ENCODE measurements at places on chromosomes 16 and 17.

DNA sequence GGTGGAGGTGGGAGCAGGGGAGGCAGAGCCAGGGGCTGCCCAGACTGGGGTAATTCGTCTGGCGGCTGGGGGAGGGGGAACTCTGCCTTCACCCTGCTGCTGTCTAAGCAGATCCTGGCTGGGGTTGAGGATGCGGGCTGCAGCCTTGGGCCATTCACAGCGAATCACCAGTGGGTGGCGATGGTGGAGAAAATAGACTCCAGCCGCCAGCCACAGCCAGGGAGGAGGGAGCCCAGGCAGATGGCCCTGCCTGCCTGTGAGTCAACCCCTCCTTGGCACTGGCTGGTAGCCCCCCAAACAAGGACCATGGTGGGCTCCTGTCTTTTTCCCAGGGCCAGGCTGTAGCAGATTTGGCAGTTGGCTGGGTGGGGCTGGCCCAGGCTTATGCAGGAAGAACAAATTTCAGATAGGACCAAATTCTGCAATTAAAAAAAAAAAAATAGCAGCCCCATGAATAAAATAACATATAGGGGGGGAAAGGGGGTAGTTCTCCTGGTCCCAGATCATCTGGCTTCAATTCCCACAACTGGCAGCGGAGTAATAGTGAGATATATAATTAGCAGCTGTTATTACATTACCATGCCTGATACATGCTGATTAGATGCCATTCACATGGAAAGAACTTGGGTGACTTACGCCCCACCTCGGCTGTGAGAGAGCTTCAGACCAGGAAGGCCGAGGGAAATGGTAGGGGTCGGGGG, 41.5 kb upstream of the CDH5 start:
- DNase-seq, result no peak

- DNase-seq, result no peak
Measured at GRCh38 chr17:3282901-3283300, 15.3 kb downstream of the OR3A1 start.

DNA sequence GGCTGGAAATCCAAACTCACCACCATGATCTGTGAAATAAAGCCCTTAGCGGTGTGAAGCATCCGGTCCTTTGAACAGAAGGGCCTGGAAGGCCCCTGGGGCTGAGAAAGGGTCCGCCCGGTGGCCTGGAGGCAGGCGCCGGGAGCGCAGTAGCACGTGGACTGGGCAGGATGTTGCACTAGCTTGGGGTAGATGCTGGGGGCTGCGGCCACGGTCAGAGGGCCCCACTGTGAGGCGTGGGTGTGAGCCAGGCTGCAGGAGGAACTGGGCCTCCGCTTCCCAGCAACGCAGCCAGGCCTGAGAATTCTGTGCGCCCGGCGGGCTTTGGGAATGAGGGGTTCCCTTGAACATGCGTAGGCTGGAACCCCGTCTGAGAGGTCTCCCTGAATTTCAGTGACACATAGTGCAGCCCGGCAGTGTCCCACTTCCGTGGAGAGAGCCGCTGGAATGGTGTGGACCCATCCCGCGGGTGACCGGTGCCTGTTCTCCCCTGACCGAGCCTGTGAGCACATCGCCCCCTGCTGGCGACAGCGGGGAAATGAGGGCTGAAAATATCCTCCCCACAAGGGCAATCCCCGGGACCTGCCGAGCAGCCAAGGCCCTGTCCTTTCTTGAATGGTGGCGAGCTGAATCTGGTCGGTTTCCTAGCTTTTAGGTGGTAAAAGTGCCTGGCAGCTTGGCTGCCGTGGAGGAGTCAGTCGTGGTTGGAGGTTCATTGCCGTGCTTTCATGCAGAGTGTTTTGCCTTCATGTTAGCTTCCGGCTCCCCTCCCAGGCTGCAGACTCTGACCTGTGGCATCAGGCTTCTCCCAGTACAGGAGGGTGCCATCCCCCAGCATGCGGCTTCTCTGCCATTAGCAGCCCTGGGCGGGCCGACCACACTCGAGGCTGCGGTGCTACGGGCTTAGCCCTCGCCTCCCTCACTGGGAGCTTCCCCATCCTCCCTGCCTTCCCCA, 43.8 kb downstream of the DNAJA2 start:
- peak; percentile 65 for DNase-seq

- DNase-seq, result no peak
Measured at GRCh38 chr17:56130026-56130425, 23.2 kb upstream of the ANKFN1 start.

DNA sequence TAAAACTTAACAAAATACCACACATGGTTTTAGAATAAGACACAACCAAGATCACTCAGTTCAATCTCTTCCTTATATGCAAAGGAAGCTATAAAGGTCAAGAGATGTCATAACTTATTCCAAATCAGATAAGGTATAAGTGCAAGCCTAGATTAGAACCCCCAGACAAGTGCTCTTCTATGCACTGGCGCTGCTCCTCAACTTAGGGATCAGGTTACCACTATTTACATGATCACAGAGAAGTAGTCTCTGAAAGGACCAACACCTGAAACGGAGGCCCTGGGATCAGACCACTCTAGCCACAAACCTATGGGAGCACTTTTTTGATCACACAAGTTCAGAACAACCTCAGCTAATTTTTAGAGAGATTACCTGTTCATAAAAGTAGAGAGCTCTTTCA, 16.6 kb downstream of the COPS3 start:
- no peak for DNase-seq

DNA sequence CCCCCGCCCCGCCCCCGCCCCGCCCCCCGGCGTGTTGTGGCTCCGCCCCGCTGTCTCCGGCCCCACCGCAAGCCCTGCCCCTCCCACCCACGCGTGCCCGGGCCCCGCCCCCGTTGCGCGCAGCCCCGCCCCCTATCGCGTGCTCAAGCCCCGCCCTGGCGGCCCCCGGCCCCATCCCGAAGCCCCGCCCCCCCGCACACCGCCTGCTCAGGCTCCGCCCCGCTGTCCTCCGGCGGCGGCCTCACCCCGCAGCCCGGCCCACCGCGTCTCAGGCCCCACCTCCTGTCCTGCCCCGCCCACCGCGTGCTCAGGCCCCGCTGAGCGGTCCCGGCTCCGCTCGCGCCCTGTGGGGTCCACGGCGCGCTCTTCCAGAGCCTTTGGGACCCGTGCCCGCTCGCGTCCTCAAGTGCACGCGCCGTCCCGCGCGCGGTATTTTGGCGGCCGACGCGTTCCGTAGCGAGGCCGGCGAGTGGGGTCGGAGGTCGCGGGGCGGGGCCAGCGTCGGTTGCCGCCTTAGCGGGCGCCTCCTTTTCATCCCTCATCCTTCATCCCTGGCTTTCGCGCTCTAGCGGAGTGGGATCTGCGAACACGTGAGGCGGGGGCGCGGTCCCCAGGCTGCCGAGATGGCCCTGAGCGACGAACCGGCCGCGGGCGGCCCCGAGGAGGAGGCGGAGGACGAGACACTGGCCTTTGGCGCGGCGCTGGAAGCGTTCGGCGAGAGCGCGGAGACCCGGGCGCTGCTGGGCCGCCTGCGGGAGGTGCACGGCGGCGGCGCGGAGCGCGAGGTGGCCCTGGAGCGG, at the start of gene TBCD:
TSS of gene TBCD (plus strand) at position 495 of the 800 bp plus-strand sequence. CDS start at position 624, 129 bp downstream.
- DNase-seq, result peak; percentile 78

- no peak for DNase-seq
Measured at GRCh38 chr17:57402681-57403180, 146.4 kb downstream of the MSI2 start.

GRCh38 chr16:17273142-17273561, 197.6 kb downstream of the XYLT1 start:
- peak; percentile 70 for DNase-seq

GRCh38 chr17:44595216-44595775, 38.0 kb downstream of the FZD2 start:
- DNase-seq, result no peak

- no peak for DNase-seq
Measured at GRCh38 chr16:9647981-9648701, 534.1 kb downstream of the GRIN2A start.

GRCh38 chr16:49010396-49010795, 271.2 kb downstream of the CBLN1 start:
- no peak for DNase-seq

- peak; percentile 61 for DNase-seq
Measured at GRCh38 chr17:32253117-32253611, 12.5 kb upstream of the RHBDL3 start.

DNA sequence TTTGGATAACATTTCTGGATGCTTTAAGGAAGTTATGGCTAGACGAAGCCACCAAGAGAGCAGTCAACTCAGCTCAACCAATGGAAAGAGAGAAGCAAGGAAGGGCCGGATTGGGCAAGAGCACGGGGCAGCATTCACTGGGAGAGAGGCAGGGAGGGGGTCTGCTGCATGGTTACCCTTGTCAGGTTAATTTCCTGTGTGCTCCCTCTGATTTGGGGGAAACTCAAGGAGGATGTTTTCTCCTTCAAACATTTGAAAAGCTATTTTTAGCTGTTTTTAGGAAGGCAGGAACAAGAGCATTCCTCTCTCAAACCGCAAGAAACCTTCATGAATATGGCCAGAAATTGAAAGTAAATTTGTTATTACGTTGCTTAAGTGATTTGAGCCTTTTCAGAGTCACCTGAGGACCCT, 118.5 kb upstream of the ZFHX3 start:
- DNase-seq, result no peak

GRCh38 chr16:74461826-74462225, 40.5 kb upstream of the CLEC18B start:
- DNase-seq, result no peak

GRCh38 chr16:27852116-27852515, 211.4 kb downstream of the GSG1L start:
- DNase-seq, result no peak
